ENCODE measurements at places on chromosomes 5 and 9.

DNA sequence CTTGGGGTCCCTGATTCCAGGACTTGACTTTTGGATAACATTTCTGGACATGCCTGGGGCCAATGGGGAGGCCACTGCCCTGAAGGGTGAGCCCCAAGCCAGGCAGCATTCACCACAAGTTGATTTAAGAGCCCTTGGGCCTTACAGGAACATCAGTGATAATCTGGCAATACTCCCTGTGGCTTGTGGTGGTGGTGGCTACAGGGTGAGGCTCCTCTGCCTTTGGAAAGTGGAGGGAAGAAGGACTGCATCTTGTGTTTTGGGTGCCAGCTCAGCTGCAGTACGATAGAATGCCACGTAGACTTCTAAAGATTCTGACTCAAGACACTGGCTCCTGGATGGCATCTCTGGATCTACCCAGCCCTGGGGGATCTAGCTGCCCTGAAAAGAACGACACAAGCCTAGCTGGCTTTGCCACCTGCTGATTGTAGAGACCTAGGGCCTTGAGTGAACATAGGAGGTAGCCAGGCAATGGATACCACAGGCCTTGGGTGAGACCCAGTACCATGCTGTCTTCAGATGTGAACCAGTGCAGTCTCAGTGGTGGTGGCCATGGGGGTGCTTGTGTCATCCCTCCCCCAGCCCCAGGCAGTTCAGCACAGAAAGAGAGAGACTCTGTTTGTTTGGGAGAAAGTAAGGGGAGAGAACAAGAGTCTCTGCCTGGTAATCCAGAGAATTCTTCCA, 79.0 kb upstream of the DAP start:
- DNase-seq = no peak

DNA sequence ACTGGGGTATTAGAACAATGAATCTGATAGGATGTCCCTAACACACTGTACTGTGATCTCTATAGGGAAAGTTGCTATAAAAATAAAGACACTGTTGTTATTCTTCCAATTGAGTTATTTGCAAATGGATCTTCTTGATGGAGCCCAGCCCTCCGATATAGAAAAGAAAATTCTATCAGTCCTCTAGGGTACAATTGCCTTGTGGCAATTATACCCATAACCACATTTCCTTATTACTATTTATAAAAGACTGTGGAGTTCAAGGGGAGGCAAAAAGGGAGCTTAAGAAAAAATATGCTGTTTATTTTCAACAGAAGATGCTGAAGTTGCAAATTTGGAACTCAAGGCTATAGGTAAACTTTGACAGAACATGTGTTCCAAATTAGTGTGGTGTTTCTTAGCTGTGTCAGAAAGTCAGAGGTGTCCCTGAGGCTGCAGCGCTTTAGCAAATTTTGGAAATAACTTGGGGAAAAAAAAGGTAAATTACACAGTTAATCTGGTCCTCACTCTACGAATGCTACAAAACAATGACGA, 116.5 kb downstream of the NFIB start:
- no peak for DNase-seq

DNA sequence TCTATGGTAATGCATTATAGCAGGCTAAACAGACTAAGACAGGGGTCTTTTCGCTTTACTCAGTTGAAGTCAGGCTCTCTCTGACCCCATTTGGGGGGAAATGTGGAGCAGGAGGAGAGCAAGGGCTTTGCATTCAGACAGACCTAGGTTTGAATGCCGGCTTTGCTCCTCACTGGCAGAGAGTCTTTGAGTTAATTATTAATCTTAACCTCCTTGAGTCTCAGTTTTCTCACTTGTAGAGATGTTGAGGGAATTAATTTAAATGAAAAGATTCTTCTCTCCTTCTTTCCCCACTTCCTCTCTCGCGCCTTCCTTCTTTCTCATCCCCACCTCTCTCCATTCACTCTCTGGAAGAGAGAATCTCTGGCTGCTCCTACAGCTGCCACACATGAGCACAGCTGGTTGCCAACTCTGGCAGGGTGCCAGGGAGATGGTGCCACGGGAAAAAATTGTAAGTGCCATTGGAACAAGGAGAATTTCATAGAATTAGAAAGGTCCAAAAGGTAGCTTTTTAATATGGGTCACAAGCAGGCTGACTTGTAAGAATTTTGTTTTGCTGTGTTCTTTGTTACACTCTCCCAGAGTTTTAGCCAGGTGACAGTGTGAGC, 25.2 kb upstream of the GLRA1 start:
- no peak for DNase-seq

DNA sequence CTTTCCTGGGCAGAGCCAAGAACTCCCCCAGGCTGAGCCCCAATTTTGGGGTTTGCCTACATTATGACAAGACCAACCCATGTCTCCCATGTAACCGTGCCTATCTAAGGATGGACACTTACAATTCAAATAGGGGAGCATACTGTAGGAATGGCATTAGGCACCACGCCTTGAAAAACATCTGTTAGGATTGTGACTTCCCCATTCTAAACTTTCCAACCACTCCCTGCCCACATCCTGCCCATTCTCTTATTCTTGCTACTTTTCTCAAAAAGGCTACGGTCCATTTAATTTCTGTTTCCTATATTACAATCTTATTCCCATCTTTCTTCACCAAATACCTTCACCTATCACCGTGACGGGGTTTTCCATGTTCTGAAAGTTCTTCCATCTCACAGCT, 99.2 kb downstream of the LPAR1 start:
- no peak for DNase-seq

- no peak for DNase-seq
Observed at GRCh38 chr9:109248133-109248581, 72.7 kb downstream of the EPB41L4B start.

GRCh38 chr5:165134155-165134554, 1628.7 kb downstream of the MAT2B start:
- no peak for DNase-seq

DNA sequence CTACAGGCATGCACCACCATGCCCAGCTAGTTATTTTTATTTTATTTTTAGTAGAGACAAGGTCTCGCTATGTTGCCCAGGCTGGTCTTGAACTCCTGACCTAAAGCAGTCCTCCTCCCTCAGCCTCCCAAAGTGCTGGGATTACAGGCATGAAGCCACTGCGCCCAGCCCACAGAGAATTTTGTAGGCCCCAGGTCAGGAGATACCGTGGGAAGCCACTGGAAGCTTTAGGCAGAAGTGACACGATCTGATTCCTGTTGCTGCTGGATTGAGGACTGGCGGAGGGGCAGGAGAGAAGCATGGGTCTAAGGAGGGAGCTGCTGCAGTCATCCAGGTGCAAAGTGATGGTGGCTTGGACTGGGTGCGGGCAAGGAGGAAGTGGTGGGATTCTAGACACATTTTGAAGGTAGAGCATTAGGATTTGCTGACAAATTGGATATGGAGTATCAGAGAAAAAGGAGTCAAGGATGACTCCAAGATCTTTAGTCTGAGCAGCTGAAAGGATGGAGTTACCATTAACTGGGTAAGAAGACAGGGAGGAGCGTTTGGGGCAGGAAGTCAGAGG, 20.7 kb downstream of the TCF7 start:
- no peak for DNase-seq

- DNase-seq = no peak
Observed at GRCh38 chr5:138844125-138844461, 31.0 kb downstream of the LRRTM2 start.

DNA sequence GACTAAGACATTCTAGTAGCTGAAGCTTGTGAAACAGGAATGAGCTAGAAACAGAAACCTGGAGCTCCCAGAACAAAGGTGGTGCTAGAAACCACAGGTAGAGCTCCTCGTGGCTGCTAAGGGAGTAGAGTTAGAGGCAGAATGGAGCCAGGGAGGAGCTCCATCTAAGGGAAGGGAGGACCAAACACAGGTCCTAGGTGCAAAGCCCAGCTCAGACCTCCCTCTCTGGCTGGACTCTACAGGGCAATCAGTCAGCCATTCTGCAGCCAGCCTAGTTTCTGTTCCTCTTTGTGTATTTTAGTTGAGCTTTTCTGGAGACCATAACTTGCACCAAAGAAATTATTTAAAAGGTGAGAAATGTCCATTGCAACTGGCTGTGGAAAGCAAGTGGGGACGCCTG, 70.4 kb downstream of the CRB2 start:
- DNase-seq = no peak

DNA sequence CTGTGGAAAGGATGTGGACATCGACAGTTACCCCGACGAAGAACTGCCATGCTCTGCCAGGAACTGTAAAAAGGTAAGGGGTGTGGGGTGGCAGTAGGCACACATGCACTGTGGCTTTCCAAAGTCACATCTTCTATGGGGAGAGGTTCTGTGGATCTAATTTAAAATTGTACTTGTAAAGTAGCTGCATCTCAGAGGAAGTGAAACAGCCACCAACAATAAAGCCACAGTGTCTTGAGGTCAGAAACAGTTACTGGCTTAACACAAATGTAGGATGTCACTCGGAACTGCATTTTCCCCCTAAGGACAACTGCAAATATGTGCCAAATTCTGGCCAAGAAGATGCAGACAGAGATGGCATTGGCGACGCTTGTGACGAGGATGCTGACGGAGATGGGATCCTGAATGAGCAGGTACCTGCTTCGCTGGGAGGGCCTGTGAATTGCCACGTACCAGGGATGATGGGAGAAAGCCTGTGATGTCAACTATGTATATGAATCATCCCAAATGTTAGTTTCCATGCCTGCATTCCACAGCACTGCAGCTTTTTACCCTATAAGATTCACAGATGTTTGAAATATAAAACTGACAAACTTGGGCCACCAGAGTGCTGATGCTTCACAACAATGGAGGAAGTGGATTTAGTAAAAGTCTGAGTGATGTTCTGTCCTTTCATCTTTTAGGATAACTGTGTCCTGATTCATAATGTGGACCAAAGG, 35.3 kb downstream of the THBS4 start:
- no peak for DNase-seq

GRCh38 chr5:55918087-55919035, 67.2 kb downstream of the IL31RA start:
- no peak for DNase-seq

GRCh38 chr9:89029788-89030187, 38.5 kb downstream of the S1PR3 start:
- no peak for DNase-seq

GRCh38 chr5:161431963-161432362, 114.6 kb downstream of the GABRB2 start:
- DNase-seq = no peak

GRCh38 chr9:84322828-84323227, 17.7 kb downstream of the SLC28A3 start:
- no peak for DNase-seq

GRCh38 chr5:168624850-168625364, 45.7 kb upstream of the PANK3 start:
- DNase-seq = no peak

DNA sequence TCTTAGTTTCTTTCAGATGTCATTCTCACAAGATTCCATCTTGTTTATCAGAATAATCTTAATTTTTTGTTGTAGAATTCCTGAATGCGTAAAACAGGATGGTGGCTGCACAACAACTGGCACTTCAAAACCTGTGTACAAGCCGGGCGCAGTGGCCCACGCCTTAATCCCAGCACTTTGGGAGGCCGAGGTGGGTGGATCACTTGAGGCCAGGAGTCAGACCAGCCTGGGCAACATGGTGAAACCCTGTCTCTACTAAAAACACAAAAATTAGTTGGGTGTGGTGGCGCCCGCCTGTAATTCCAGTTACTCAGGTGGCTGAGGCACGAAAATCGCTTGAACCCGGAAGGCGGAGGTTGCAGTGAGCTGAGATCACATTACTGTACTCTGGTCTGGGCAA, 10.5 kb upstream of the CCNB1 start:
- no peak for DNase-seq

DNA sequence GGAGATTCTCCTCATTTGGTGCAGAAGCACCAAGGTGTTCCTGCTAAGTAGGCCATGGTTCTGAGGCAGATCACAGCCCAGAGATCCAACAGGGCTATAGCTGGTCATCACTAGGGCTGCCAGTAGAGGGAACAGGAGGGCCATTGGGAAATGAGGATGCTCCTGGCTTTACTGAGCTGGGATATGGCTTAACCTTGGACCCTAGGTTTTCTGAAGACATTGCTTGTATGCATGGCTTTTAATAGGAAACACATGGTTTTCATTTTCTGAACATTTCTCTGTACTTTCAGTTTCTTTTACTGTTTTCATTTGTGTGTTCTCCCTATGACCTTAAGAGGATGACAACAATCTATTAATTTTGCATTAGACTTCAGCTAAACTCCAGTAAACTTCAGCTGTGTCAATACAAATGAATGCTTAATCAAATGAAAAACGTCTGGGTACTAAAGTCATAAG, at the start of gene IFNW1:
IFNW1 (minus strand) TSS at position 406 of the 456 bp plus-strand sequence; CDS start at position 144, 262 bp downstream.
- no peak for DNase-seq

DNA sequence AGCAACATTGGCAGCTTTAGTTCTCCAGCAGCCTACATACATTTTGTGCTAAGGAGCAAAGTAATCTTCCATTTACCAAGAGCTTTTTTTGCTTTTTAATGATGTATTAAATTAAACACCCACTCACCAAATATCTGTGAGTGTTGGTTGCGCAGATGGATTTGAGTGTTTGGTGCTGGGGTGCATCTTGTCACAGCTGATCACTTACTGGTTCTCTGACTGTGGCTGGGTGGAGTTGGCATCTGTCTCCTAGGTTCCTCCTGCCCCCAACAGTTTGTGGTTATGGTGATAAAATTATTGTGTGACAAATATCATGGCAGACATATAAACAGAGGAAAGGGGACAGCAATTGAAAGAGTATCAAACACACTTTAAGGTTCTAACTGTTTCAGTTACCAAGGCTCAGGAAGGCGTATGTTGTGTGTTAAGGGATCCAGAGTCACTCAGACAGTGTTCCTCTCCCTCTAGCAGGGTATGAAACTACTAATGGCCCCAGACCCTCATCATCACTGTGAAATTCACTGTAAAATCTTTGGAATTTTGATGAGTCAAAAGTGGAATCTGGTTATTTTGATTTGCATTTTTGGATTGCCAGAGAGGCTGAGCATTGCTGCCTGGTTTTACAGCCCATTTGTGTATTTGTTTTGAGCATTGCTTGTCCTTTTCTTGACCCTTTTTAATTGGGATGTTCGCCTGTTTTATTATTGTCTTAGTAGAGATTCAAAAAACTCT, 81.7 kb downstream of the PDE8B start:
- no peak for DNase-seq

DNA sequence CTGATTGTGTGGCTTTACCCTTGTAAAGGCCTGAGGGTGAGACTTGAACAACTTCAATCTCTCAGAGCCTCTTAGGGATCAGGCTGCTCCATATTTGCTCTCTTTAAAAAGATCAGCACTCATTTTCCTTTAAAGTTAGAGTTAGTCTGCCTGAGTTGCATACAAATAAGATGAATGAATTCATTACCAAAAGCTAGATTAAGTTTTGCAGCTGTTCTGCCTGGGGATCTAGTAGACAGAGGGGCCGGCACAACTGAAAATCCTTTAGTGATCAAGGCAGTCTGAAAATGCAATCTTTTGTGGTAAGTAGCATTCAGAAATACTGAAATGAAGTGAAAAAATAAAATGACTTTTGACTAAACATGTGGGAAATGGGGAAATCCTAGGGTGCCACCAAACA, 264.0 kb downstream of the MAN2A1 start:
- no peak for DNase-seq

- DNase-seq = peak; percentile 65
Observed at GRCh38 chr5:158174918-158175851, 316.2 kb upstream of the CLINT1 start.
